ENCODE measurements at places on chromosomes 13 and 19.

GRCh38 chr19:33246709-33247440, 21.2 kb upstream of the SLC7A10 start:
- no peak for DNase-seq
- H3K36me3 ChIP-seq = no peaks in the 10 kb centered on the region
- H3K27me3 ChIP-seq = no peaks in the 10 kb centered on the region
- H3K4me1 ChIP-seq = no peaks in the 10 kb centered on the region

DNA sequence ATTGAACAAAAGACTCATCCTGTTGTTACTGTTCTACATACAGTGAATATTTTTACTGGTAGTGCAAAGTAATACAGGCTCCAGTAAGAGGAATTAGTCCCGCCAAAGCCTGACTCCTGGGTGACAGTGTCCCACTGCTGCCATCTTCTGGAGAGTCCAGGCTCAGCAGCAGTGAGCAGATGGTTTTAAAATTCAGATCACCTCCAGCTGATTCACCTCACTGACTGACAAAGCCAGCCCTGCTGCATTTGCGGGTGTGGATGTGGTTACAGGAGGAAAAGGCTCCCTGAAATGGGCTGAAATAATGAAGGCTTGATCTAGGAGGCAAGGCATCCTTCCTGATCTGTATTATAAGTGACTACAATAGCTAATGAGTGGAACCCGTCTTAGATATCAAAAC, 18.3 kb downstream of the PABPC3 start:
- no peak overlapping the region for H3K27ac ChIP-seq
- no peak overlapping the region for H3K4me3 ChIP-seq
- peak; percentile 4 for DNase-seq
- no peaks in the 10 kb centered on the region for H3K36me3 ChIP-seq
- H3K27me3 ChIP-seq = peaks cover 3% of the 10 kb centered on the region

- H3K4me1 ChIP-seq = no peaks in the 10 kb centered on the region
- H3K4me3 ChIP-seq = no peak overlapping the region
- DNase-seq = no peak
- H3K27ac ChIP-seq = no peak overlapping the region
These were observed 30.9 kb downstream of the COL4A1 start for GRCh38 chr13:110275931-110276552.

GRCh38 chr19:16380314-16380695, 55.7 kb downstream of the KLF2 start:
- peaks cover 84% of the 10 kb centered on the region for H3K4me1 ChIP-seq
- no peak for DNase-seq
- H3K27ac ChIP-seq = no peak overlapping the region
- H3K36me3 ChIP-seq = peaks cover 13% of the 10 kb centered on the region
